ENCODE measurements at places on chromosomes 7 and 10.

- no peak for DNase-seq
Measured at GRCh38 chr10:480928-481552, 208.4 kb downstream of the DIP2C start.

DNA sequence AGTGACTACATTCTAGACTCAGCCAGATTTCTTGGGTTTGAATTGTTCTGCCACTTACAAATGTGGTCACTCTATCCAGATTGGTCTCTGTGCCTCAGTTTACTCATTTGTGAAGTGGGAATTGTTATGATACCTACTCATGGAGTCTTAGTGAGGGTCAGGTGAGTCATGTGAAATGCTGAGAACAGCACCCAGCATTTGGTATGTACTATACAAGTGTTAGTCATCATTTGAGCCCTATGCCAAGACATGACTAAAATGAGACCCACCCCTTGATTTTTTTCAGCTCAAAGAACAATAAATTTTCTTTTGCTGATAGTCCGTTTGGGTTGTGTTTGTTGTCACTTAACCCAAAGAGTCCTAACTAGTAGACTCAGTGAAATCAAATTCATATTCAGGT lies 92.8 kb downstream of the CHN2 start:
- DNase-seq: no peak

- DNase-seq: no peak
Measured at GRCh38 chr10:77741746-77742145, 104.1 kb upstream of the KCNMA1 start.

GRCh38 chr7:141558544-141559183 lies 7.5 kb downstream of the AGK start:
- DNase-seq: no peak

DNA sequence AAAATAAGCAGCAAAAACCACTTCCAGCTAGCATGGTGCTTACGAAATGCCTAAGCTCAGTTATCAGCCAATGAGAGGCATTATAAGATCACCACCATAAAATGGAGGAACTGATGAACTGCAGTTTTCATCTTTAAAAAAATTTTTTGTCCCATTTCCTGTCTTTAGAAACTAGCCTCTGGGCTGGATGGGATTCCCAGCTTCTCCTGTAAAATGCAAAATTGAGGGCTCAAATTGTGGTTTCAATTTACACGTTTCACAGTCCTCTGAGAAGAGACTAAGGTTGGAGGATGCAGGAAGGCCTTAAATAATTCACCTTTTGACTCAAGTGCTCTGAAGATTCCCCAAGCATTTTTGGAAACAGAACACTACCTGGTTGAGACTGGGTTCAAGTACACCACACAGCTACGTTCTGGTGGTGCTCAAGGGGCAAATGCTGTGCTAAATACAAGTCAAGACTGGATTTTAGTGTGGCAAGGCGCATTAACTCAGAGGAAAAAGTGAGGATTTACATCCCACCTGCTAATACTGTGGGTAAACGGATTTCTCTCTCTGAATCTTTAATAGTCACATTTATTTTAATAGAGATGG lies 951 bp downstream of the ZNF25 start:
- DNase-seq: no peak

GRCh38 chr10:126204320-126204719 lies 184.0 kb downstream of the ADAM12 start:
- DNase-seq: no peak

- DNase-seq: no peak
Measured at GRCh38 chr7:70450731-70451130, 681.2 kb upstream of the GALNT17 start.

GRCh38 chr7:7795203-7795602 lies 76.8 kb upstream of the RPA3 start:
- DNase-seq: no peak

DNA sequence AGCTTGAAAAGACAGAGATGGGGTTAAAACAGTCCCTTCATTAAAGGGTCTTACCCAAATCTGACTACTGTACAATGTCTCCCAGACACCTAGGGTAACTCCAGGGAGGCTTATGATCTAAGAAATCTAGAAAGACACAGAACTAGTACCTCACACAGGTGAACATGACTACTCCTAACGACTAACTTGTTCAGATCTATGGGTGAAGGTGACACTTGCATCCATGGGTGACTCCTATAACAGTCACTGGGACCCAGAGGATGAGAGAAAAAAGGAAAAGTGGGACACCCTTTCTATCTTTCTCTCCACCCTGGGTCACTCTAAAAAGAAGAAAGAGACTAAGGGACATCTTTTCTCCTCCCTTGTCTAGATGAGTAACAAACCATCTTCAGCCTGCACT lies 19.2 kb downstream of the AKR1C8 start:
- DNase-seq: no peak

DNA sequence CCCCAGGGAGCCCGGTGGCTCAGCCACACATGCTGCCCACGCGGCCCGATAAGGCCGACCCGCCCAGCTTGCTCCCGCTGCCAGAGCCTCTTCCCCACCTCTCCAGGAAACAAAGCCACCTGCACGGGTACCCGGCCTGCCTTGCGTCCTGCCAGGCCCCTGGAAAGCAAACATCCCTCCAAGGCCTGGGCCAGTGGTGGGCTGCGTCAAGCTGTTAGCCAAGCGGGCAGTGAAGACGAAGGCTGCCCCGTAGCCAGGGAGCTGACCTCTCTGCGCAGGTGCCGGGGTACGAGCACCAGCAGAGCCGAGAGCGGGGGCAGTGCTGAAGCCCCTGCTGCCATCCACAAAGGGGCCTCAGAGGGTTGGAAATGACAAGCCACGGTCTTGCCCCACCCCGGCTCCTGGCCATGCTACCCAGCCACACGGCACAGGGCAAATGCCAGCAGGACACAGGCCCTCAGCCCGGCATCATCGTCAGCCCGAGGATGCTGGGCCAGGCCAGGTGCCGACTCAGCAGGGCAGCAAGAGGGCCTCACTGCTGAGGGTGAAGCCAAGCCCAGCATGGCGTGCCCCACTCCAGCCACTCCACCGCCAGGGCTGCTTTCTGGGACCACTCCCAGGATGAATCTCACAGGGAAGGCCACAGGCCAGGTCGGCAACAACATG lies 140.0 kb downstream of the PTPRN2 start:
- DNase-seq: no peak

- DNase-seq: no peak
Measured at GRCh38 chr7:6619961-6620360, 4.6 kb downstream of the ZNF853 start.

DNA sequence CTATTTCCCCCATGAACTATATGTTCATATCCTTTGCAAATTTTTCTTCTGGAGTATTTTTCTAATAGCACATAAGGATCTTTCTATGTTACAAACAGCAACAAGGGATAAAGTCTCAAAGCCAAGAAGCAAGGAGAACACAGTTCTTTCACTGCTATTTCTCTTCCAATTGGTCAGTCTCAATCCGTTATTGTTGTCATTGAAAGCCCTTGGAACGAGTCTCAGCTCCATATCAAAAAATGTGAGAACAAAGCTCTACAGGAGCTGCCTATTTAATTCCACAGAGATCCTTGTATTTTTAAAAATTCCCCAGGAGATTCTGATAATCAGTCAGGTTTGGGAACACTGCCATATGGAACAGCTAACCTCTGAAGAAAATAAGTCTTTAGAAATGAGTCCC lies 15.7 kb downstream of the SLC35B4 start:
- DNase-seq: no peak

DNA sequence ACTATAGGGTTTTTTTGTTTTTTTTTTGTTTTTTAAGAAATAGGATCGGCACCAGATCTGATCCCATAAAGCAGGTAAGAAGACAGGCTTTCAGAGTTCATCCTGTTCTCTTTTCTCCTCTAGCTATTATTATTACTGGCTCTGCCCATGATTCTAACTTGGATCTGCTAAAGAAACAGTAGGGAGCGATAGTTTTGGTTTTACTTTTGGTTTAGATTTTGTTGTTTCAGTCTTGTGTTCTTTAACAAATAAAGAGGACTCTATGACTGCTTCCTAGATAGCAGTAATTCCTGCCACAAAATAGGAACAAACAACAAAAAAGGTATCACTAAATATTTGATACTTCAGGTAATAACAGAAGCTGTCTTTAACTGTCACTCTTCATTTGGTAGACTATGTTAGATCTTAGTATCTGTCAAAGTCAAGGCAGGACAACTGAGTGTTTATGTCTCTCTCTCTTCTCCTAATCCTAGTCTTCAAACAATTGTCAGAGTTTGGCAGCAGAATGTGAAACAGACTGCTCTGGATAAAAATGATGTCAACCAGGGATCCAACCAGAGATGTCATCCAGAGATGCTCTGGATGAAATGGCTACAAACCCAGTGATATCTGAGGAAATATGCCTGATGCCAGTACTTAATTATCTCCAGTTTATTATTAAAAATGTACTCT lies 99.8 kb downstream of the KMT2C start:
- no peak for DNase-seq

- no peak for DNase-seq
Measured at GRCh38 chr7:5229451-5230264, 39.6 kb downstream of the WIPI2 start.

DNA sequence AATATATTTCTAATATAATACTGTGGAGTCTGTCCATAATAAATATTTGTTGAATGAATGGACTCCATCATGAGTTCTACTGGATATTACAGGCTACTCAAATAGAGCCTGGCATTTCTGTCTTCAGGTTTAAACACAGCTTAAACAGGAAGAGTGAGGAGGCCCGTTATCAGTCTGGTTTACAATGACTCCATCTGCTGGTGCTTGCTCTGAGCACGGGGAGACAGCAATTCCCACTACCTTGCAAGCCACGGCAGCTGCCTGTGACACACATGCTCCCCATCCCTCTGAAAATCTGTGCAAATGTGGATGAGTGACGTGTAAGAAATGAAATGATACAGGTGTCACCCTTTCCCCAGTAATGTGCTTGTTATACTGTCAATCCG lies 293.5 kb upstream of the IMMP2L start:
- no peak for DNase-seq

Data from natural killer cell treated with Interleukin-12 subunit alpha and Interleukin-12 subunit beta and Interleukin-15 and Interleukin-18, amount 100 ng/mL, for 72 hours (primary cell).